ENCODE measurements at places on chromosomes 7 and 10.

- DNase-seq, result peak; percentile 9
Observed at GRCh38 chr10:99435986-99436638, 5.7 kb upstream of the GOT1 start.

DNA sequence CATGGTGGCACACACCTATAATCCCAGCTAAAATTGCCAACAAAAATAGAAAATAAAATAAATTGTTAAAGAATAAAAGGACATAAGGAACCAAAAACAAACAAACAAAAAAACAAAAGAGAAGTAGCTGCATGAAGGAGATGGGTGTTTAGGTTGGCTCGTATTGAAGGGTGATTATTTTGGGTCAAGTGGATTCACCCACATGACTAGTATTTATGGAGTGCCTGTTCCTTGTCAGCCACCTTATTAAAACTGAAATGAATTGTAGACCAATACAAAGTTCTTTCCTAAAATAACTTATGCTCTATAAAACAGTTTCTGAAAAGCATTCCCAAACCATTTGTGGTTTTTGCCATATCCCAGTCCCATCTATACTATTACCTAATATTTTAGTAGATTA lies 138.7 kb downstream of the BTAF1 start:
- DNase-seq, result no peak

DNA sequence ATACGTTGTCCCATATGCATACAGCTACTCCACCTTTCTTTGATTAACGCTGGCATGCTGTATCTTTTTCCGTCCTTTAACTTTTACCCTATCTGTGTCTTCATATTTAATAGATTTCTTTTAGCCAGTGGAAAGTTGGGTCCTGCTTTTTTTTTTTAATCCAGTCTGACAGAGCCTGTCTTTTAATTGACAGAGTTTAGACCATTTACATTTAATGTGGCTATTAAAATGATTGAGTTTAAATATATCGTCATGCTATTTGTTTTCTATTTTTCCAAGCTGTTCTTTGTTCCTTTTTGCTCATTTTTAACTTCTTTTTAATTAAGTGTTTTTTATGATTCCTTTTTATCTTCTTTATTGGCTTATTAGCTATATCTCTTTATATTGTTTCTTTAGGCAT lies 217.6 kb upstream of the NEBL start:
- DNase-seq, result no peak

DNA sequence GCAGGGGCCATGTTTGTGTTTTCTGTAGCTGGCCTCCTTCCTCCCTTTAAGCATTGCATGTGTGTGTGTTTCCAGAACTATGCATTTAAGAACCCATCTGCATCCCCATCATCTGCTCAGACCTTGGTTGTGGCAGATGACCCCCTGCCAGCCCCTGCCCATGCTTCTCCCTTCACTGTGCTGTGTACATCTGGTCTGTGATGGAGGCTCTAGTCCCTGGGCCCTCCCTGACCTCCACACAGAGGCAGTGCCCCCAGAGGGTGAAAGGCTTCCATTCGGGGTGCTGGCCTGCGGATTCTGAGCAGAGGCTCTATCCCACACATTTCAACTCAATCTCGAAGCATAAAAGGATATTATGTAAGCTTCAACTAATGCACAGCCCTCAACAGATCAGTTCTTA lies 89.4 kb downstream of the TACC2 start:
- no peak for DNase-seq

DNA sequence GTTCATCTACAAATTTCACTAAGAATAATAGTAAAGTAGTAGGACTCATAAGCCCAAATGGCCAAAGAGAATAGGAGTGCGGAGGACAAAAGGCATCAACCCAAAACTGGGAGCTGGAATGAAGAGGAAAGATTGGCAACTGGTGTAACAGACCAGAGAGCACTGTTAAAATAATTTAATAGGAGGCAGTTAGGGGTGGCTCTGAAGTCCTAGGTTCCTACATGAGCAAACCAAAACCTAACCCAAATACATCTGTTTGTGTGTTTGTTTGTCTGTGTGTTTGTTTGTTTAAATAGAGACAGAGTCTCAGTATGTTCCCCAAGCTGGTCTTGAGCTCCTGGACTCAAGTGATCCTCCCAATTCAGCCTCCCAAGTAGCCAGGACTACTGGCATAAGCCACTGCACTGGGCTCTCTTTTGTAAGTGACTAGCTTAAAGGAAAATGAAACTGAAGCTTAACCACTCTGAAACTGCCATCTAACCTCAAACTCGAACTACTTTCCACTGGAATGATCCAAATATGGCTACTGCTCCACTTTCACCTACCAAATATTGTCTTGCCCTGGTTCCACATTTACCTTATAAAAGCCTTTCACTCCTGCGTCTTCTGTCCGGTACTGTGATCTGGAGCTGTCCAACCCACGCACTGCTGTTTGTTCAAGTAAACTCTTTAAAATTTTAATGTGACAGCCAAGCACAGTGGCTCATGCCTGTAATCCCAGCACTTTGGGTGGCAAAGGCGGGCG lies 94.9 kb downstream of the AKR1D1 start:
- no peak for DNase-seq

- peak; percentile 13 for DNase-seq
Observed at GRCh38 chr7:76356823-76357222, 2.0 kb downstream of the YWHAG start.

DNA sequence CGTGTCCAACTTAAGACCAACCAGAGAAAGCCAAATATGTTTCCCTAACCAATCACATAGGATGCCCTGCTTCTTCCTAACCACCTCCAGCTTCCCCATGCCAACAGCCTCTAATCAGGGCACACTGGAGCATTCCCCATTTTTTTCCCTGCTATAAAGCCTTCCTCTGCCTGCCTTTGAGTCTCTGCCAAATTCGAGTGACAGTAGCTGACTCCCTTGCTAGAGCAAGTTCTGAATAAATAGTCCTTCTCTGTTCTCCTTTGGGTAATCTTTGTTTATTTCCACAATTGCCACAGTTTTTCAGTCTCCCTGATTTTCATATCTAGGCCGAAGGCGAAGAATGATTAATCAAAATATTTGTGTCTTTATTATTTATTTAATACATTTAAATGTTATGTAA lies 96.7 kb downstream of the ANLN start:
- no peak for DNase-seq

- DNase-seq, result no peak
Observed at GRCh38 chr7:1503390-1503789, 799 bp downstream of the INTS1 start.
